Inflammatory macrophage (primary cell): ENCODE measurements at places on chromosomes 7 and 10.
A peak's percentile ranks its signal among the peaks of the same experiment; 100 is the strongest.

- no peak for DNase-seq
Measured at GRCh38 chr7:30487371-30487770, 8.8 kb upstream of the NOD1 start.

GRCh38 chr7:51060536-51060935, 256.1 kb downstream of the COBL start:
- DNase-seq, result peak; percentile 37

- DNase-seq, result no peak
Measured at GRCh38 chr7:85567983-85568382, 381.1 kb upstream of the SEMA3D start.

GRCh38 chr7:96401200-96401599, 79.3 kb upstream of the SLC25A13 start:
- DNase-seq, result peak; percentile 17

DNA sequence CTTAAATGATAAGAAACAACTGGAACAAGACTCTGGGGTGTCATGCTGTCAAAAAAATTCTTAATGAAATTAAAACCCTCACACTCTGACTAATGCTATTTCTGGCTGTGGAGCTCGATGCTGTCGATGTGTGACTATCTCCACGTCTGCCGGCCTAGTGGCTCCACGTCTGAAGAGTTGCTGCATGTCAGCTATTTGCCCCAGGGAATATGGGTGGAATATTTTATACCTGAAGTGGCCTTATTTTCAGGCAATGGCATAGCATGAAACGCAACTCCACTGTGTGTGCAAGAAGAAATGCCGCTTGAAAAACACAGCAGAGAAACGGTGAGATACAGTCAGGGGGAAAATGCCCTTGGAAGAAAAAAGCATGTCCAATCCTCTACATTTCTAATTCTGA, 50.9 kb upstream of the MGMT start:
- DNase-seq, result no peak

GRCh38 chr10:44906486-44906885, 4.7 kb upstream of the TMEM72 start:
- DNase-seq, result no peak

- DNase-seq, result no peak
Measured at GRCh38 chr7:124930173-124930623, 573 bp upstream of the POT1 start.

DNA sequence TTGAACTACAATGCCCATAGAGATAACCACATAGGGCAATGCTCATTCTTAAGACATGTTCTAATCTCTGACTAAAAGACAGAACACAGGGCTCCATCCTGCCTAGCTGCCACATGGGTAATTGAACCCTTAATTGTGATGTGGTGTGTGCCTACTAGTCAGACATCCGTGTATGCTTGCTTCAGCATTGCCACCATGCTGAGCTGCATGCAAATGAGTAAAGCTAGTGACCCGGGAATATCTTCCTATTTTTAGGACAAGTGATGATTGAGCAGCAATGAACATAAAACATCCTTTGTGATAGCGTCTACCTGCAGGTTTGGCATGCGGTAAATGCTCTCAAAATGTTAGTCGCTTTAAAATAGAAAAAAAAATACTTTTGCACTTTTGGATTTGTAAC, 115.8 kb downstream of the MAGI2 start:
- DNase-seq, result no peak

GRCh38 chr7:112132051-112132694, 74.0 kb downstream of the DOCK4 start:
- no peak for DNase-seq

- DNase-seq, result peak; percentile 73
Measured at GRCh38 chr7:44196450-44196872, 4.3 kb upstream of the YKT6 start.

DNA sequence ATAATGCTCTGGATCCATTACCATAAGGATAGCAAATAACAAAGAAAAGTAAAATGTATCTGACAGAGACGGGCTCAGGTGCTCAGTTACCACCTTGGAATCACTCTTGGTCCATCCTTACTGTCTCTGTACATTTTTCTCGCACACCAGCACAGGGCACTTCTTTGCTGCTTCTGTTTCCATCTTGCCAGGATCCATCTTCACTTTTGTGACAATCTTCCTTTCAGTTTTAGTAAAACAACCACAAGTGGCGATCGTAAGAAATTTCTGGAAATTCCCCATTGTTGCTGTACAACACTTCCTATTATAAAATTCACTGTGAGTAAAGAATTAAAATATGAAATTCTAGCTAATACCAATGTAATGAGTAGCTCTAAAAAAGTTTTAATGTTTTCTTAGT, 695.5 kb downstream of the GRM8 start:
- no peak for DNase-seq

- DNase-seq, result no peak
Measured at GRCh38 chr10:128103229-128103714, 23.0 kb downstream of the MKI67 start.

GRCh38 chr7:79046061-79046460, 407.4 kb downstream of the MAGI2 start:
- DNase-seq, result no peak

- DNase-seq, result no peak
Measured at GRCh38 chr7:104048055-104048454, 58.6 kb upstream of the RELN start.

DNA sequence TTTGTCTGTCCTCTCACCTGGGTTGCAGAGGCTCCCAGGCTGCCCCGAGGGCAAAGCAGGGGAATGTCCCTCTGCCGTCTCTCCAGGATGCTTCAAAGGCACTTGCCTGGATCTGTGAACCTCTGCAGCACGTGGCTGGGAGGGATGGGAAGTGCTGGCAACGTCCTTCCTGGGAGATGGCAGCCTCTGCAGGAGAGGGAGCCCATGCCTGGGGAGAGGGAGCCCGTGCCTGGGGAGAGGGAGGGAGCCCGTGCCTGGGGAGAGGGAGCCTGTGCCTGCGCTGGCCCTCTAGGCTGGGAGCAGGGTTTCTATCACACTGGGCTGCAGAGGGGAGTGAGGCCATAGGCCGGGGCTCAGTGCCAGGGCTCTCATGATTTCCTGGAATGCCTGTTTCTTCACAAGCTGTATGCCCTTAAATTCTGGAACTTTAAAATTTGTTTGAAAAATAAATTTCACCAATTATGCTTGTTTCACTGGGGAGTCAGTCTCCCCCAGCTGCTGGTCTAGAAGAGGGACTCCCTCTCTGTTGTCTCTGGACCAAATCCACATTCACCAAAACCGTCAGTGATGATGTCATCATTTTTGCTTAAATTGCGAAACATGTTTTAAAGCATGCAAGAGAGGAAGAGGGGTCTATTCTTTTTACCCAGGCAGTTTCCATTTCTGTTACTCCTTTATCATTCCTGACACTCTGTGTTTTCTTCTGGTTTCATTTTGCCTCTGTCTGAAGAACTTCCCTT, 135.7 kb downstream of the DNAJB6 start:
- DNase-seq, result no peak

- DNase-seq, result no peak
Measured at GRCh38 chr10:83666762-83667161, 472.5 kb upstream of the GHITM start.

DNA sequence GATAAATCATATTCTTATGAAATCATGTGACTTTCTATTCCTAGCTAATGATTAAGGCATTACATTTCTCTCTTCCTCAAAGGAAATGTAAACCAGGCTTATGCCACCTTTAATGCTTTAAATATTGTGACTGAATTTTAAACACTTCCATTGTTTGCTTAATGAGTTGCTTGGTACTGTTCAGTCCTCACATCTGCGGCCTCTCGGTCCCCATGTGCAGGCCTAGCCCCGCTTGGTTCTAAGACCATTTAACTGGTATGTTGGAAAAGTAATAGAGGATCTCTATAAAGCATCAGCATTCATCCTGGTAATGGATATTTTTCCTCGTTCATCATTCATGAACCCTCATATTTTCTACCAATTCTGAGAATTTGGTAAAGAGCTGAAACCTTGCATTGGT, 27.4 kb downstream of the THSD7A start:
- DNase-seq, result no peak

- no peak for DNase-seq
Measured at GRCh38 chr7:66921396-66921917, 432 bp downstream of the TMEM248 start.

DNA sequence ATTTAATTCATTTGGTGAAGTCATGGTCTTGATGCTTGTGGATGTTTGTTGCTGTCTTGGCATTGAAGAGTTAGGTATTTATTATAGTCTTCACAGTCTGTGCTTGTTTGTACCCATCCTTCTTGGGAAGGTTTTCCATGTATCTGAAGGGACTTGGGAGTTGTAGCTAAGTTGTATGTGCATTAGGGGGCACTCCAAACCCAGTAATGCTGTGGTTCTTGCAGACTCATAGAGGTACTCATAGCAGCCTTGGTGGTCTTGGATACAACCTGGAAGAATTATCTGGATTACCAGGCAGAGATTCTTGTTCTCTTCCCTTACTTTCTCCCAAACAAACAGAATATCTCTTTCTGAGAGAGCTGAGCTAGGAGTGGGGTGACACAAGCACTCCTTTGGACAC, 93.2 kb downstream of the ADCYAP1R1 start:
- no peak for DNase-seq

GRCh38 chr10:10796061-10796773, 221.5 kb upstream of the CELF2 start:
- DNase-seq, result no peak

GRCh38 chr10:103481974-103482531, 3.0 kb upstream of the CALHM3 start:
- DNase-seq, result peak; percentile 83

DNA sequence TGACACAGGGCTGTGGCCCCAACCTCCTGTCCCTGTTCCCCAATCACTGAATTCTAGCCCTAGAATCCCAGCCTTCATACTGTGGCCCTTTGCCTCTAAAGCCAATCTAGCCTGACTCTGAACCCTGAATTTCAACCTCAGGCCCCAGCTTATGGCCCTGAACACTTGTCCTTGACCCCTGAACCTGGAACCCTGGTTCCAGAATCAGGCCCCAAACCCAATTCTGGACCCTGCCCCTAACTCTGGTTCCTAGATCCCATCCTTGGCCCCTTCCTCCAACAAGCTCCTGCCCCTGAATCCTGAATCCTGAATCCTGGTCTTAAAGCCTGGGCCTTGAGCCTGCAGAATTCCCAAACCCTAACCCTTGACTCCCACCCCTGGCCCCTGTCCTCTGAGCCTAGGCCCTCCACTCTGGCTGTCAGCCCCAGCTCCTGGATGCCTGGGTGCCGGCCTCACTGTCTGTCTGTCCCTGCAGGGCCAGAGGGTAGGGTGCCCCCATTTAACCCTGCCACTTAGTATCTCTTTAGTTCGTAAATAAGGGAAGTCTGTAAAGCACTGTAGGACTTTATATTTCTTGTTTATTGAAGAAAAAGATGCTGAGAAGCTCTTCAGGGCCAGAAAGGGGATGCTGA, 1.3 kb downstream of the INPP5A start:
- no peak for DNase-seq

DNA sequence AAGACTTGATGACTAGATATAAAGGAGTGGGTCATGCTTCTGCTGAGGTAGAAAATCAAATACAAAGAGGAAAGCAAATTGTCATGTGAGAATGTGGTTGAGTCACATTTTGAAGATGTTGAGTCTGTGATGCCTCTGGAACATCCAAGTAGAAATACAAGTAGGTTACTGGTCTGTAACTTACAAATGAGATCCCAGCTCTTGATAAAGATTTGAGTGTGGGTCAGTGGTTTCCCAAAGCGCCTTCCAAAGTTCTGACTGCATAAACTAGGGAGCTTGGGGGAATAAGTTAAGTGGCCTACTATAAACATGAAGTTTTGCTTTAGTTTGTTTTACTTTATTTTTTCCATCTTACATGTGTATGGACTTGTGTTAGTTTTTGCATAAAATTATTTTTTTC, 144.3 kb upstream of the ETV1 start:
- no peak for DNase-seq

DNA sequence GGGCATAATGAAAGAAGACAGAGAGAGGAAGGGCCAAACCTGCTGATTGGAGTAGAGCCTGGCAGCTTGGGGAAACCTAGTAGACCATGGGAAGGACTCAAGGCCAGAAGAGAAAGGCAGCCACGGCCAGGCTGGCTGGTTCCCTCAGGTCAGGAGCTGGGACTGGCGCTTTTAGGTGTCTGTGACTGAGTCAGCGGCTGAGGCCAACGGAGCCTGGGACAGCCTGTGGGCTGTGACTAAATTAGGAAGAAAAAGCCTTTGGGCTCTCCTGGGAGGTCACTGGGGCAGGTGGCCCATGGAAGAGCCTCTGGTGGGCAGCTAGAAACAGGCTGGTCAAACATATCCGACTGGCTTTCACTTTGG, 108.9 kb upstream of the PDCD4 start:
- DNase-seq, result no peak

GRCh38 chr7:21941611-21942141, 4.0 kb downstream of the CDCA7L start:
- peak; percentile 54 for DNase-seq

- no peak for DNase-seq
Measured at GRCh38 chr10:25112016-25112415, 62.8 kb upstream of the GPR158 start.

GRCh38 chr10:121709675-121710073, 111.4 kb upstream of the FGFR2 start:
- DNase-seq, result peak; percentile 82

- DNase-seq, result peak; percentile 54
Measured at GRCh38 chr7:66905278-66905677, 15.7 kb upstream of the TMEM248 start.

DNA sequence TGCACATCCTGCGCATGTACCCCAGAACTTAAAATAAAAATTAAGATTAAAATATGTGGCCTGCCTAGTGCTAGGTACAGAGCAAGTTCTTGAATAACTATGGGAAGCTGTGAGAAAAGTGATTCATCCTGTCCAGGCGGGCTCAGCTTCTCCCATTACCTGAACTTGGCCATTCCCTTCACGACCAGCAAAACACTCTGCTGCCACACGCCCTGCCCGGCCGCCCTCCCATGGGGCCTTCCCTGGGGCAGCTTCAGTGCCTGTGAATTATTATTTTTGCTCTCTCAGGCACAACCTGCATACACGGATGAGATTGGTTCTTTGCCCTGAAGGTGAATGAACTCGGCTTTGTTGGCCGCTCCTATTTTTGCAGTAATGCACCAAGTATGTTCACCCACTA, 209.2 kb upstream of the SHH start:
- no peak for DNase-seq

DNA sequence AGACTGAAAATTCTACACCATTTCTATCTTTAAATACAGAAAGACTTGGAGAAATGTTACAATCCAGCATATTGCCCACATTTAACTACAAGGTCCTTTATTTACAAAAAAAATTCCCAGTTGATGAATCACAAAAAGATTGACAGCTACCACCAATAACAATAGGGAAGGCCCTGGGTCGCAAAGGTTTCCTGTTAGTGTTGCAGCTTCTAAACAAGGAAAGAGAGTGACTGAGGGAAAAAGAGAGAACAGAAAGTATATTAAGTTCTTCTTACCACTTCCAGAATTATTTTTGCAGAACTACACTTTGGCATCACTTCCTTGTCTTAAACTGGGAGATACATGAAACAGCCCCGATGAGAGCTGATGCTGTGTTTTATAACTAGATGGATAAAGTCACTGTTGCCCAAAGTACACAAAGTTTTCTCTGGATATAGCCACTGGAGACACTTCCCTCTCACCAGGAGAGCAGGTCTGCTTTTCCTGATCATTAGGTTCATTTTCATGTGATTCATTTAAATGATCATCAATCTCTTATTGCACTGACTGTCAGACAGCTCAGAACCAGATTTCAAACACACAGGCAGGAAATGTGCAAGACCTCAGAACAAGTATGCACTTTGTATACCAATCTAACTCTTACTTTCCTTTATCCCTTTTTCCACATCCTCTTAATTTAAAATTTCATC, 57.0 kb downstream of the SHTN1 start:
- peak; percentile 79 for DNase-seq

GRCh38 chr10:29876008-29876555, 183.3 kb downstream of the JCAD start:
- no peak for DNase-seq

GRCh38 chr10:96587264-96588059, 650 bp upstream of the TM9SF3 start:
- peak; percentile 28 for DNase-seq
